ENCODE measurements at places on chromosomes 2 and 18.

DNA sequence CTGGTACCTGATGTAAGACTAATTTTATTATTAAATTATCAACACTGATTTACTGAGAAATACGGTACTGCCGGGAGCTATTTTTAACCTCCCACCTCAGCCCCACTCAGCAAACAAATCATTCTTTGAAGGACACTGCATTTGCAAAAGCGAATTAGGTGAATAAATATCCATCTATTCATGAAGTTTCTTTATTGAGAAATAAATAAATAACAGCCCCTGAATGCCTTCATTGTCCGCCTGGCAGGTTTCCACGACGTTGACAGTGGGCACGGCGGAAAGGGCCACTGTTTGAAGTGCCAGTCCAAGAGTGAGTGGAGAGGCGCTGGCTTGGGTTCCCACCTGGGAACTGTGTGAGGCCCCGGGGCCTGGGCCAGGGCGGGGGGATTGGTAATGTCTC, 15.7 kb downstream of the C1QL2 start:
- DNase-seq: no peak

DNA sequence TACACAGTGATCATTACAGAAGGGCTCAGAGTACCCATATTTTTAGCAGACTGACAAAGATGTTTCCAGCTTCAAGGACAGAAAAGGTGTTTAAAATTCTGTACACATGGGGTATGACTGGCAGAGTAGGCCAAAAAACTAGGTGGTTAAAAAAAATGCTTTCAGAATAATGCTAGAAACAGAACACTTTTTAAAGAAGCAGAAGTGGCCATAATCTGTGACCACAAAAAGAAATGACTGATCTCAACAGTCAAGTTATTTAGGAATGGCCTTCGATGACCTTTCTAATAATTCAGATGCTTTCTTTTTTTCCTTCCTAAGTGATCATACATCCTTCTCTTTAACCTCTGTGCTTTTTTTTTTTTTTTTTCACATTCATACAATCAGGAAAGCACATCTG, 4.1 kb upstream of the AQP4 start:
- no peak for DNase-seq

- DNase-seq: no peak
Measured at GRCh38 chr2:110105608-110106467, 9.8 kb downstream of the MALL start.

DNA sequence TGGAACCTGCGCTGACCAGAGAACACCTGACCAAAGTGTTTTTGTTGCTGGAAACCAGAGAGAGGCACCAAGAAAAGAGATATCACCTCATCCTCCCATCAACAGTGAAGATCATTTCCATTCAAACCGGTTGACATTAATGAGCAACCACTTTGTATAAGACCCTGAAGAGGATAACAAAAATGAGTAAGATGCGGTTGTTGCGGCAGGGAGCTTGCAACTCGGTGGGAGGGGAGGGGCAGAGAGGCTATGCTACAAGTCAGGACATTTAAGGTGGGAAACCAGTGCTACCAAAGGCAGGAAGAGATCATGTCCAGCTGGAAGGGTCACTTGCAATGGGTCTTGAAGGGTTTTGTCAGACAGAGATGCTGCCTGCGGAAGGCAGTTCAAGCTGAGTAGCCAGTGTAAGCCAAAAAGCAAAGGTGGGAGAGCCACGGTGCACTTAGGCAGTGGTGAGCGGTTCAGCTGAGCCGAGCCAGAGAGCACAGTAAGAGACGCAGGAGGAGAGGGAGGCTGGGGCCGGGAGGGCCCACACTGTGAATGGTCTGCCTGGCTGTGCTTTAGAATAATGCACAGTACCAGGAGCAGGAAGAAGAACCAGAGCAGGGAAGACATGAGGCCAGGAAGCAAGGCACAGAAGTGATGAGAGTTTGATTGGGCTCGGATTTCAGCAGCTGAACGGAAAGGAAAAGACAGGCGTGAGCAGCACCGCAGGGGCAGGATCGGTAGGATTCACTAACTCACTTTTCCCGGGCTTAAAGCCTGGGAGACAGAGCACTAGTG, 24.4 kb upstream of the DTNB start:
- DNase-seq: no peak

GRCh38 chr2:239401881-239402233, 1.0 kb upstream of the HDAC4 start:
- no peak for DNase-seq

DNA sequence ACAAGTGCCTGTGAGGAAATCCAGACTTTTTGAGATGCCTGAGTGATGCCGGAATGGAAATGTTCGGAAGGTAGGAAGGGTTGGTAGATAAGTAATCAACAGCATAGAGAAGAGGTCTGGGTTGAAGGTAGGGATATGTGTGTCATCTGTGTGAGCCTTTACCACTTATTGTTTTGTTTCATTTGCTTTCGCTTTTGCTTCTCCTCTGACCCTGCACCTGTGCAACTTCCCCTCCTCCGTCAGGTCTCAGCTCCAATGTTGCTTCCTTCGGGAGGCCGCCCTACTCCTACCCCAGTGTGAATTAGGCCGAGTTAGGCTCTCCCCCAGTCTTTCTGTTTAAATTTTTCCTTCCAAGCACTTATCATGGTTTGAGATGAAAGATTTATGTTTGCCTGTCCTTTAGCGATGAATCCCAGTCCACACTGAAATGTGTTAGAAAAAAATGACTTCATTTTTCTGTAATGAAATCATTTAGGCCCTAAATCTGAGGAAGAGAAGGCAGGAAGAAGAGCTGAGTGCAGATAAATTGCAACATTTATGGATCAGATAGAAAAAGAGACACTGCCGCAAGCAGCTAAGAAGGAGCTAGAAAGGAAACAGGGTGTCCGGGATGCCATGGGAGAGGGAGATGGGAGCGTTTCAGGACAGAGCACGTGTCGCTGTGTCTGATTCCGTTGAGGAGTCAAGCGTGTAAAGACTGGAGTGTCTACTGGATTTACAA, 139.6 kb upstream of the PELI1 start:
- DNase-seq: no peak

- DNase-seq: no peak
Measured at GRCh38 chr18:62723666-62724281, 8.4 kb downstream of the PHLPP1 start.

GRCh38 chr2:17915099-17915498, 36.6 kb downstream of the KCNS3 start:
- DNase-seq: no peak

DNA sequence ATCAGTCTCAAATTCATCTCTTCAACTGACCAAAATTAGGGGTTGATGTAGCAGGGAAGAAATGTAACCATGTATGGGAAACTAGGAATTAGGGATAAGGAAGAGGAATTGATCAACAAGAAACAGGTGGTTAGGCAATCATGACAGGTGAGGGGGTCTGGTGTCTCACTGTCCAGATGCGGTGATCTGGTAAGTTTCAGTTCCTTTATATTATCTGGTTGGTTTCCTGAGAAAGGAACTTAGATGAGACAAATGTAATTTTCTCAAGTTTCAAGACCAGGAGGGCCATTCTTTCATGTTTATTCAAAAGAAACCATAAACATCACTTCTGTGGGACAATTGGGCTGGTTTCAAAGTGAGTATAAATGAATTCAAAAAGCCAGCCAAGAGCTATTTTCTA, 306.2 kb upstream of the KCNJ3 start:
- no peak for DNase-seq

DNA sequence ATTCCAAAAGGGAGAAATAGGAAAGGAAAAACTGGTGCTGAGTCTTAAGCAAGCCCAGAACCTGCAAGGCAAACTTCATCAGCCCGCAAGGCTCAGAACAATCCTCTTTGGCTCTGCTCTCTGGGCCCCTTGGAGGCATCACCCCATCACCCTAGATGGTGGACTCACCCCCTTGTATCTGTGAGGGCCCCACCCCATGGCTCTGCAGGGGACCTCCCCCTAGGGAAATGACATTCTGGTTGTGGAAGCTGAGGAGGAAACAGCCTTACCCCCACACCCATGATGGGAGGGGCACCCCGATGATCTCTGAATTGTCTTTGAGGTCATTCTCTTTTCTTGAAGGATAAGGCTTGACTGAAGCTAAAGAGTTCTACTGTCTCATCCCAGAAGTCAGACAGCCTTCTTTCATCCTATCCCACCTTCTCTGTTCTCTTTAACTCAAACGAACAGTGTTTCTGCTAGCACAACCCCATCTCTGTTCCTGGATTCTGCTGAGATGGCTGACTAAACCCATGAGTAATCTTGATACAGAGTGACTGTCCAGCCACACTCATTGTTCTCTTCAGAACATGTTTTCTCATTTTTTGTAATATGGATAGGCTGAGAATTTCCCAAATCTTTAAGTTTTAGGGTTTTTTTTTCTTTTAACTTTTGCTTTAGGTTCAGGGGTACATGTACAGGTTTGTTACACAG, 492.1 kb upstream of the MYT1L start:
- DNase-seq: no peak

GRCh38 chr2:241903121-241904010, 33.8 kb downstream of the RTP5 start:
- DNase-seq: no peak

DNA sequence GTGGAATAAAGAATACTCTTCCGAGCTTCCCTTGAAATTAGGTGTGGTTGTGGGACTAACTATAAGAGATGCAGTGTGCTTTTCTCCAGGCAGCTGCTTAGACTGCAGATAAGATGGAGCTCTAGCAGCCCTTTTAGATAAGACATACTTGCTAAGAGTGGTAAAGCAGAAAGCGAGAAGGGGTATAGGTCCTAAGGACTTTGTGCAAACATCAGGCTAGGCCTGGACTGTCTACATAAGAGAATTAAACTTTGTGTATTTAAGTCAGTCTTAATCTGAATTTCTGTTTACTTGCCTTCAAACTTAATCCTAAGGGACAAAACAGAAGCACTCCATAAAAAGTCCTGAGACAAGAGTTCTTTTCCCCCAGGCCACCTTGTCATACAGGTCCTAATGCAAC, 218.9 kb downstream of the RAB3GAP1 start:
- DNase-seq: no peak

- no peak for DNase-seq
Measured at GRCh38 chr2:20563833-20564232, 87.1 kb downstream of the HS1BP3 start.

DNA sequence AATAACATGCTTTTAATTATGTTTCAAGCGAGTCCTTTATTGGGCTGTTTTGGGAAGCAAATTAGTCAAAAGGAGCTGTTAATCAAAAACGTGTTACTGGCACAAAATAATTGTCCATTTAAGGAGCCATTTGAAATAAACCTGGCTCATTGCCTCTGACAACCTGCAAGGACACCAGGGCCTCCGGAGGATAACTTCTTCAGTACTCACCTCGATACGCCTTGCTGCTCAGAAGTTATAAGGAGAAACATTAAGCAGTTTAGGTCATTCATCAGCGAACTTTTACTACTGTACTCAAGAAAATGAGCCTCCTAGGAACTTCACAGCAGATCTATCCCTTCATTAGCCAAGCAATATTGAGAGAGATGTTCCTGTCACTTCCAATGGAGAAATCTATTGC, 1579.2 kb upstream of the ACVR2A start:
- DNase-seq: no peak

DNA sequence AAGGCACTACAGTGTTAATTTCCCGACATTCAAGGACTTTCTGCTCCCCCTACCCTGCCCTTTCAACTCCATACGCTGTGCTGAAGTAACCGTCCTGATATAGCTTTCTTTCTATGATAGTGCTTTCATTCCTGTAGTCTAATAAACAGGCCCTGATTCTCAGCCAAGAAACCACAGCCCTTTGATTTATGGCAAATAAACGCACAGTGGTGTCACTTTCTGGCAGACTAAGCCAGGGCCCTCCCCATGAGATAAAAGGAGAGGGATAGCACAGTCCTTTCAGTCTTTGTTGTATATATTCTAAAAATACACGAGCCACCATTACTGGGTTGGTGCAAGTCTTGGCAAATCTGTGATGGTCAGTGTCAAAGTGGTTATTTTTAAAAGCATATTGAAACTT, 291.2 kb downstream of the ALPK2 start:
- DNase-seq: no peak

DNA sequence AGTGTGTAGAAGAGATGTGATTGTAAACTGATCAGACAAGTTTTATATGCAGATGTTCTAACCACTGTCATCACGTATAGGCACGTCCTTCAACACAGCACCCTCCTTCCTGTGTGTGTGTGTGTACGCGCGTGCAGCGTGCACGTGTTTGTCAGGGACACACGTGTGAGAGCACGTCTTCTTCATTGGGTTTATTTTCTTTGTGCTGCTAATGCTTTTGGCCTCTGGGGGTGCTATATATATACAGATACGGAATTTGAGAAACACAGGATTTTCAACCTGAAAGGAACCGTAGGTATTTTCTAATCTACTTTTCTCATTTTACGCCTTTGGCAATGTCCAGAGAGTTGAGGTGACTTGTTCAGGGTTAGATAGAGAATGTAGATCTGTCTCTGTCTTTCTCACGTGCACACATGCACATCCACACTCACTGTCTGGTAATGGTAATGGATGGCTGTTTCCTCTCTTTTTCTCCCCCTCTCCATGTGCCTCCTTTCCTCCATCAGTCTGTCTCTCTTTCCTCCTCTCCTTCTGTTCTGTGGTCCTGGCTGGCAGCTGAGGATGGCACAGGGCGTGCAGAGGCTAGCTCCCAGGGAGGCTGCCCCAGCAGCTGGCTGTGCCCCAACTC, 13.4 kb upstream of the CELF4 start:
- no peak for DNase-seq

- DNase-seq: no peak
Measured at GRCh38 chr2:33289961-33290360, 186.5 kb upstream of the RASGRP3 start.

- no peak for DNase-seq
Measured at GRCh38 chr2:219951099-219951498, 323.7 kb downstream of the SLC4A3 start.

Measured in cortex of kidney (tissue), 1 donor.